ENCODE measurements at places on chromosomes 4 and X. TPM values are rescaled to one million over a fixed set of nuclear protein-coding genes. Genes with fewer than 3 reads are reported as not detected.

GRCh38 chr4:24208691-24209090, 318.8 kb upstream of the PPARGC1A start:
- DNase-seq, result no peak

DNA sequence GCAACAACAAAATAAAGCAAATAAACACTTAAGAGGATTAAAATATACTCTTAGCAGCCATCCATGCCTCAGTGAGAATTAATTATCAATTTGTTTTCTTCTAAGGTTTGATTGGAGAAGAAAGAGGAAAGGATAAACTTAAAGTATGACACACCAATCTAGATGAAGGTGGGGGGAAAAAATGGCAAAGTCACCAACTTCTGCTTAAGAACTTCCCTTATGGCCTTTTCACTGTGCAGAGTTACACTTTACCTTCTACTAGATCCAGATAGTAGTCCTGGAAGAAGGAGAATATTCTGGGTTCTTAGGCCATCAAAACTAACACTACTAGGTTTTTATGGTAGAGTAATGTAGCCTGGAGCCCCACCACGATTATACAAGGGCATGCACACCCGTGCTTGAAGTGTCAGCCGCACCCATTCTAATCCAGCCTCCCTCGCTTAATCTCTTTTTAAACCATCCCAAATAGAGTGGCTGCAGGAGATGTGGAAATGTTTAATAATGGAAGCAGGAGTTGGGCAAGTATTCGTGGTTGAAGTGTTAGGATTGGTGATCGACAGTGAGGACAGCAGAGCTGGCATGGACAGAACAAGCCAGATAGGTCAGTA, 14.1 kb downstream of the ENPEP start:
- no peak for DNase-seq

DNA sequence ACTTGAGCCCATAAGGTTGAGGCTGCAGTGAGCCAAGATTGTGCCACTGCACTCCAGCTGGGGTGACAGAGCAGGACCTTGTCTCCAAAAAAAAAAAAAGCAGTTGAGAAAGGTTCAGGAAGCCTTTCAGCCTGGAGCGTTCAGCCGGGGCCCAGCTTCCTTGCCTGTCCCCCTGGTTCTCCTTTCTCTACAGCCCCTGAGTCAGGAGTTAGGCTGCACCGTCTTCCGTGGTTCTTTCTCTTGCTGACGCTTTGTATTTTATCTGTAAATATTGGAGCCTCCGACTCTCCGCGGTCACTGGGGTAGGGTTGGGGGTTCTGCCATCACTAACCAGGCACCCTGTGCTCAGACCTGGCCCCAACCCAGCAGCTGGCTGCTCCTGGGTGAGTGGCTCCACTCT, 13.8 kb upstream of the UVSSA start:
- no peak for DNase-seq

The NOX1 gene
- not detected for total RNA-seq

The SCML2 gene
- total RNA-seq, result 2.3 TPM

GRCh38 chr4:180164799-180165198, 2078.4 kb upstream of the TENM3 start:
- DNase-seq, result no peak

DNA sequence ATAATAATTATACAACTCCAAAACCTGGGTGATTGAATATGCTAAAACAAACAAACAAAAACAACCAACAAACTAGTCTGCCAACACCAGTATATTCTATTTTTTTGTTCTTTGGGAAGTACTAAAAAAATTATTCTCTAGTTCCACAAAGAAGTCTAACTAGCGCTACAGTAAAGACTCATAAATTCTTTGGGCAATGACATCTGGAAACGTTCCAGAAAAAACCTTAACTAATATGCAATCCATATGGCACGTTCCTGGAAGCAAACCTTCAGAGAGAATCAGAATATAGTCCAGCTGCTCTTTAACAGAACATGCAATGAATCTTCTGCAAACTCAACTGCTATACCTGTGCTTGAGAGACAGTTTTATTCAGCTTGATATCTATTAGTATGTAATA, 500.1 kb downstream of the TRAM1L1 start:
- DNase-seq, result no peak

- no peak for DNase-seq
Observed at GRCh38 chrX:41913476-41913875, 9.9 kb downstream of the CASK start.

- DNase-seq, result no peak
Observed at GRCh38 chrX:101263766-101264165, 27.4 kb downstream of the TAF7L start.

GRCh38 chr4:129929052-129929451, 833.1 kb downstream of the C4orf33 start:
- no peak for DNase-seq

- DNase-seq, result no peak
Observed at GRCh38 chr4:3176367-3177229, 72.4 kb upstream of the MSANTD1 start.

The AFF2 gene
- 0.36 TPM for total RNA-seq

DNA sequence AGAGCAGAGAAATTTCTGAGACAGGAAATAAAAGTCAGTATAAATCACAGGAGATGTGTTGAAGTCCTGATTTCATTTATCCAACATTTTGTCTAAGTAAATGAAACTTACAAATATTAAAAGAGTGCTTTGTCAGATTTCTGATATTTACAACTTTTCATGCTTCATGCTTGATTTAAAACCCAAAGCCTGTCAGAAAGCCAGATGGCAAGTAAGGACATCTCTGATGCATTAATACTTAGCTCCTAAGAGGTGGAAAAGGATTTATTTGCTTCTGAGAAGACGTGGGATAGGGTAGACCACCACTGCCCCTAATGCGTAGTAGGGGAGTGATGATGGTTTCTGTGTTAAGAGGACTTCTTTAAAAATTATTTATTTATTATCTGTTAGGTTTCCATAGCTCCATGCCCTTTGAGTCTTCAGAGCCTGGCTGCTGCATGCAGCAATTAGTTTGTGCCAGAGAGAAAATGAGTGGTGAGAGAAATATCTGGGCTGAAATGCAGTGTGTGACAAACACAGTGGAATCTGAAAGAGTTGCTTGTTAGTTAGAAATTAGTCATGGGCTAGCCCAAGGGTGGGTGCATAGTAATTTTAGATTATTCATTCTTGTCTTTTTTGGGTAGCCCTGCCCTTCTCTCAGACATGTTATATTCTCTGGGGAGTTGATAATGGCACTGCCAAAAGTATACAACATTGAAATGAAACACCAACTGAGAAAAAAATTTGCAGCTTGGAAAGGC, 333.8 kb downstream of the C4orf33 start:
- DNase-seq, result no peak

- DNase-seq, result no peak
Observed at GRCh38 chr4:109171070-109171469, 131.4 kb downstream of the COL25A1 start.

The TCEANC gene
- total RNA-seq, result 1.9 TPM

- DNase-seq, result no peak
Observed at GRCh38 chrX:108138814-108139702, 47.5 kb downstream of the ATG4A start.

DNA sequence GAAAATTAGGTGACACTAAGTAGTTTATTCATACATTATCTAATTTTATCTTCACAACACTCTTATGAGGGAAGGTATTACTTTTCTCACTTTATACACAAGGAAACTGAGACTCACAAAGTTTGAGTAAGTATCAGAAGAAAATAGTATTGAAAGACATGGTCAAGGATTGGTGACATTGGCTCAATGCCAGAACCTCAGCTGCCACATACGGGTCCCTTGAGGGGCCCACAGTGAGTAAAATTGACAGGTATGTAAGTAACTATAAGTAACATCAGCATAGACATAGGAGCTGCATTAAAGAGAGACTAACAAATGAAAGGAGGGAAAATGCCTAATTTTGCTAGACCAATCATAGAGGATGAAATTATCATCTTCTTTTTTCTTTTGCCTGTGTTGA, 134.1 kb downstream of the COX18 start:
- DNase-seq, result no peak

The RBM46 gene
- total RNA-seq, result not detected

DNA sequence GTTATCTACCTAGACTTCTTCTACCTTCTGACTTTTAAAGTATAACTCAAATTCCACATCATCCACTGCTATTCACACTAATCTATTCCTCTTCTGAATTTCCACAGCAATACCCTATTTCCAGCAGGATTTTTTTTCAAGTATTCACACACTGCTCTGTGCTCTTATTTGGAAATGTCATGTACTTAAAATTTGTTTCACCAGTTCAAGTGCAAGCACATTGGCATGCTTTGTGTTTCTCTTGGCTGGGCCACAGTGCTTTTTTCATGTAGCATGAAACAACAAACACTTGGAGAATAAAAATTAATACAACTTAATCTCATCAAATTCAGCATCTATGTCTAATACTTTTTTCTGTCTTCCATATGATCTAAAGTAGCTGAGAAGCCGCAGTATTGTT, 161.8 kb upstream of the PCDH18 start:
- no peak for DNase-seq

- no peak for DNase-seq
Observed at GRCh38 chr4:11451716-11452115, 23.0 kb upstream of the HS3ST1 start.

DNA sequence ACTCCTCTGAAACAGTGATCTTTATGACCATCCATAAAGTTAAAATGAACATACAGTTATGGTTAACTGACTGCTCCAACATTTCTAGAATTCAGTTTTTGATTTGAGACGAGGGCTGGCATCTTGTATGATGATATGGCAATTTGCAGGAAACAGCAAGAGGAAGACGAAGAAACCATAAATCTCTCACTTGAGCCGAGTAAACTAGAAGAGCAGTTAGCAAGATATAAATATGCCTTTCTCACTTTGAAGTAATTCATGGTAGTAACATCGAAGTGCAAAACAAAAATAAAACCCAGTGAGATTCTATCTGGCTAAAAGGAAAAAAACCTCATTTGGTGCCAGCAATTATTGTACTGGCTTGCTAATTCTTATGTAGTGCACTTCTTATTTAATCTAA, 139.0 kb upstream of the SPRY1 start:
- DNase-seq, result no peak

DNA sequence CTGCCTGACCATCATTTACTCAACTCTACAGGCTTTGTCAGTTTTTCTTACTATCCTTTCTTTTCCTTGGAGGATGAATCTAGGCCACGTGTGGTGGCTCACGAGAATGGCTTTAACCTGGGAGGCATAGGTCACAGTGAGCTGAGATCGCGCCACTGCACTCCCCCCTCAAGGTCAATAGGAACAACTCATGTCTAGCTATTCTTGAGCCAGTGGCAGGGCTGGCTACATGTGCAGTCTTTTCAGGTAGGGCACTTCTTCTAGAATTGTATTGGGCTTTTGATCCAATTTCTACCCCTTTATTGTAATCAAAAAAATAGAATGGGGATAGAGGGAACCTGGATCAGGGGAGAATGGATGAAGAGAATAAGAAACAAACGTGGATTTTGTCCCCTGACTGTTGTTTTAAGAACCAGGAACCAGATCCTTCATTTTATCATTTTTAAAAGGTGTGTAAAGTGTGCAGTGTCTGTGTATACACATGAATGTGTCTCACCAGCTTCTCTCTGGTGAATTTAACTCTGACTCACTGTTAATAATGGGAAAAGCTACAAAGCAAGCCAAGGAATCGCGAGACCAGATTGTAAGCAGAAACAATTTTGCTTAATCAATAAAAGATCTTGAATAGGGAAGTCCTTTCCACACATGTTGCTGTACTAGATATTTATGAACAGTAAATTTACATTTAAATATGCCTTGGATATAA, 283.9 kb upstream of the GPC4 start:
- no peak for DNase-seq

The DMP1 gene
- total RNA-seq, result not detected

GRCh38 chr4:7154351-7154981, 37.9 kb upstream of the SORCS2 start:
- no peak for DNase-seq

The XKRX gene
- 0.48 TPM for total RNA-seq

DNA sequence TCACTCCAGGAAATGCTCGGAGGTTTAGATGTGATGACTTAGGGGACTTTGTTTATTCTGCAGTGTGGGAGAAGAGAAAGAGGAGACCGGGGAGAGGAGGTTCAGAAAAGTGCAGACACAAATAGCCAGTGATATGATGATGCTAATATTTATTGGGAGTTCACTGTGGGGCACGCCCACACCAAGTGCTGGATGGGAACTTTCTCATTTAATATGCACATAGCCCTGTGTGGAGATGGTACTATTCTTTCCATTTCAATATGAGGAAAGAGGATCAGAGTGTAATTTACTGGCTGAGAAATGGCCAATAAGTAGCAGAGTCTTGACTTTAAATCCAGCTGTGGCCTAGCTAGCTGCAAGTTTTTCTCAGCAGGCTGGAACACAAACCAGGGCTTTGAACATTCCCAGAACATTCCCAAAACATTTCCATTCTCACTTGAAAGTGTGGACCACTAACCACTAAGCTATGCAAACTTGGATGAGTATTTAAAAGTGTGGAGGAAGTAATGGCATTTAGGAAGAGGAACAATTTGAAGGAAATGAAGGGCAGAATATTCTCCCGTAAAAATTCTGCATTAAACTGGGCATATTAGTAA, 231.7 kb downstream of the HS3ST1 start:
- no peak for DNase-seq

The KIAA0232 gene
- 16.5 TPM for total RNA-seq

GRCh38 chr4:108744307-108744706, 18.5 kb downstream of the ETNPPL start:
- DNase-seq, result no peak

GRCh38 chr4:24763631-24764297, 31.6 kb upstream of the SOD3 start:
- DNase-seq, result no peak

GRCh38 chr4:61805979-61806378, 605.9 kb downstream of the ADGRL3 start:
- no peak for DNase-seq

GRCh38 chr4:123488916-123489315, 92.3 kb downstream of the SPRY1 start:
- DNase-seq, result no peak

DNA sequence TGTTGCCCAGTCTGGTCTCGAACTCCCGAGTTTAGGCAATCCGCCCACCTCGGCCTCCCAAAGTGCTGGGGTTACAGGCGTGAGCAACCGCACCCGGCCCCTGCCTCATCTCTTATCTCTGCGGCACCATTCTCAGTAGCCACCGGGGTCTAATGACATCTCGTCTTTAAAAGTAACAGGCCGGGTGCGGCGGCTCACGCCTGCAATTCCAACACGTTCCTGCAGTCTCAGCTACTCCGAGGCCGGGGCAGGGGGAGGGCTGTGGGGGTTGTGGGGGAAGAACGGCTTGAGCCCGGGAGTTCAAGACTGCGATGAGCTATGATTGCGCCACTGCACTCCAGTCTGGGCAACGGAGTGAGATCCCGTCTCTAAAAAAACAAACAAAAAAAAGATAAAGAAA, 28.8 kb downstream of the ING2 start:
- no peak for DNase-seq

The TMSB15C gene
- total RNA-seq, result 2.7 TPM

DNA sequence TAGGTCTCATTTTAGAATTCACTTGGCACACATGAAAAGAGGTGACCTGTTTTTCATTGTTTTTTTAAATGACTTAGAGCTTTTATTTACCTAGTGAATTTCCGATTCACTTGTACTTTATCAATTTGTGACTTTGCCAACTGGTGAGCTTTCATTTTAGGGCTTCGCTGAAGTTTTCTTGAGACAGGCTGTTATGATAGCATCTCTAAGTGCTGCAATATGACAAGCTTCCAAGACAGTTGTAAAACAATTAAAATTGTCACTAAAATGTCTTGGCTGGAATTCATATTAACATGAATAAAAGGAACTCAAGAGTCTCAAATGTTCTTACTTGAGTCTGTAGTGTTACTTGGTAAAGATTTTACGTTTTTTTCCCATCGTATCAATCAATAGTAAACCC, 831.7 kb upstream of the GRID2 start:
- DNase-seq, result no peak

The YY2 gene
- total RNA-seq, result 0.78 TPM

The TFE3 gene
- total RNA-seq, result 29.1 TPM
